ENCODE measurements at places on chromosomes 3 and 15. TPM values are rescaled to one million over a fixed set of nuclear protein-coding genes. Genes with fewer than 3 reads are reported as not detected.

Gene USF3
- total RNA-seq = 10.2 TPM

Gene NOX5
- 0.39 TPM for total RNA-seq

Gene NBEAL2
- total RNA-seq = 8.0 TPM

Gene SLC33A1
- total RNA-seq = 41.0 TPM

Gene SNTN
- not detected for total RNA-seq

Gene GOLGA6L4
- 1.1 TPM for total RNA-seq

Gene GPR160
- total RNA-seq = 0.26 TPM

Gene OPA1
- total RNA-seq = 59.9 TPM

Gene HYAL3
- total RNA-seq = 10.6 TPM

Gene GOLGA8N
- 6.8 TPM for total RNA-seq

Gene TIGIT
- total RNA-seq = not detected

Gene PIK3CB
- 20.1 TPM for total RNA-seq

Gene TRH
- total RNA-seq = 0.20 TPM

Gene ERC2
- 0.10 TPM for total RNA-seq

Gene CEP152
- total RNA-seq = 5.0 TPM

Gene CLPX
- 36.8 TPM for total RNA-seq

Gene CMC1
- 3.0 TPM for total RNA-seq

Gene SEMA6D
- 4.4 TPM for total RNA-seq

Gene WDR5B
- 7.4 TPM for total RNA-seq

Data from smooth muscle cell of the pulmonary artery (primary cell).